ENCODE measurements at places on chromosomes 3 and 15. TPM values are rescaled to one million over a fixed set of nuclear protein-coding genes. Genes with fewer than 3 reads are reported as not detected.

Gene MOBP
- not detected for total RNA-seq

GRCh38 chr3:12501360-12502020 is 17.2 kb downstream of the TSEN2 start:
- H3K36me3 ChIP-seq, result no peaks in the 10 kb centered on the region
- H3K27ac ChIP-seq, result no peak overlapping the region
- DNase-seq, result peak; percentile 49
- H3K27me3 ChIP-seq, result no peaks in the 10 kb centered on the region

- no peaks in the 10 kb centered on the region for H3K27me3 ChIP-seq
- no peak overlapping the region for H3K4me3 ChIP-seq
- peaks cover under 1% of the 10 kb centered on the region for H3K4me1 ChIP-seq
These were observed 606.4 kb upstream of the GRM7 start for GRCh38 chr3:6254490-6254889.

- no peaks in the 10 kb centered on the region for H3K36me3 ChIP-seq
- no peak overlapping the region for H3K4me3 ChIP-seq
- H3K4me1 ChIP-seq, result no peaks in the 10 kb centered on the region
- no peaks in the 10 kb centered on the region for H3K27me3 ChIP-seq
- H3K27ac ChIP-seq, result no peak overlapping the region
These were observed 308.4 kb downstream of the PDCD6IP start for GRCh38 chr3:34106879-34107278.

DNA sequence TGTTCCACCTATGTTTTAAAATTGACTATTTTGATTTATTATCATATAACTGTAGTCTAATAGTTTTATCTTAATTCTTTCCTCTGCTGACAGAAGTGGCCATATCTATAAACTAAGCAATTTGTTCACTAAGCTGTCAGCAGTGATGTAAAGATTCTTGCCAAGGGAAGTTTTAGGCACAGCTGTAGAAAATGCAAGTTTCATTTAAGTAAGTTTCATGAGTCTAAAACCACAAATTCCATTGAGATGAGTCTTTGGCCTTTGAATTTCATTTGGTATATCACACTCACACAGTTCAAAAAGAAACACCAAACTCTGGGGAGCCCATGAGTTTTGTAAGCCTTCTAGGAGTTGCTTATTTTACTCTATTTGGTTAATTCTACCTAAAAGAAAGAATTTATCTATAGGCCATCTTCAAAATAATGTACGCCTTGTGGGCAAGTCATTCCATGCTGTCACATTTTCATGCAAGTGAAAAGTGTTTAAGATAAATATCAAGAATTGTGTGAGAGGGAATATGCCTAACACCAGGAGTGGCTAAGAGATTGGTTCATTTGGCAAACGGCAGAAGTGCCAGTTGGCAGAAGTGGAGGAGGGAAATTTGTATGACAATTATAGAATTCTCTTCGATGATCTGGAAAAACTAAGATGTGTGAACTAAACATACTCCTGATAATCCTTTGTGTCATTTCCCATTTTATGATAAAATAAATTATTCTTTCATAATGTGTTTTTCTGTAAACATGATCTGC is 292.9 kb downstream of the ZIC4 start:
- no peak overlapping the region for H3K4me3 ChIP-seq
- no peaks in the 10 kb centered on the region for H3K36me3 ChIP-seq
- H3K27me3 ChIP-seq, result no peaks in the 10 kb centered on the region
- no peak overlapping the region for H3K27ac ChIP-seq

GRCh38 chr15:98331676-98332075 is 316.7 kb upstream of the IGF1R start:
- H3K27ac ChIP-seq, result no peak overlapping the region
- no peaks in the 10 kb centered on the region for H3K36me3 ChIP-seq
- H3K4me1 ChIP-seq, result no peaks in the 10 kb centered on the region
- no peak for DNase-seq
- H3K27me3 ChIP-seq, result no peaks in the 10 kb centered on the region

GRCh38 chr3:12503126-12503957 is 19.1 kb downstream of the TSEN2 start:
- DNase-seq, result no peak
- no peak overlapping the region for H3K4me3 ChIP-seq
- H3K27me3 ChIP-seq, result no peaks in the 10 kb centered on the region
- H3K27ac ChIP-seq, result no peak overlapping the region
- no peaks in the 10 kb centered on the region for H3K36me3 ChIP-seq
- H3K4me1 ChIP-seq, result peaks cover 14% of the 10 kb centered on the region

Gene TGM4
- total RNA-seq, result not detected

DNA sequence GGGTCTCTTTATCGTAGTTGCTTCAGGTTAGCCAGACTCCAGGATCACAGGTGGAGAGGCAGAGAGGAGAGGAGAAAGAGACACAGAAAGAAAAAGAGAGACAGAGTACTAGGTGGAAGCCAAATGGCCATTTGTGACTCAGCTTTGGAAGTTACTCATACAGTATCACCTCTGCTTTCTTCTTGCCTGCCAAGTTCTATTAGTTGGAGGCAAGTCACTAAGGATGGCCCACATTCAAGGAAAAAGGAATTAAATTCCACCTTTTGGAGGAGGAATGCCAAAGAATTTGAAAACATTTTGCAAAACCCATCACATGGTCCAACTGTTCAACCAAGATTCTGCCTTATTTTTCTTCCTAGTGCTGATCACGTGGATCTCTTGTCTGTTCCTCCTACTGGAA is 291.1 kb downstream of the CHL1 start:
- no peak overlapping the region for H3K27ac ChIP-seq
- no peak overlapping the region for H3K4me3 ChIP-seq
- H3K36me3 ChIP-seq, result no peaks in the 10 kb centered on the region
- H3K27me3 ChIP-seq, result no peaks in the 10 kb centered on the region
- DNase-seq, result no peak

Gene SLMAP
- 36.6 TPM for total RNA-seq

- H3K4me1 ChIP-seq, result no peaks in the 10 kb centered on the region
- DNase-seq, result no peak
- H3K4me3 ChIP-seq, result no peak overlapping the region
- no peak overlapping the region for H3K27ac ChIP-seq
These were observed 69.7 kb upstream of the SETMAR start for GRCh38 chr3:4233488-4233887.

- H3K4me3 ChIP-seq, result no peak overlapping the region
- no peaks in the 10 kb centered on the region for H3K27me3 ChIP-seq
- no peaks in the 10 kb centered on the region for H3K36me3 ChIP-seq
- no peak for DNase-seq
These were observed 352.3 kb downstream of the PTPRG start for GRCh38 chr3:61913701-61914100.

DNA sequence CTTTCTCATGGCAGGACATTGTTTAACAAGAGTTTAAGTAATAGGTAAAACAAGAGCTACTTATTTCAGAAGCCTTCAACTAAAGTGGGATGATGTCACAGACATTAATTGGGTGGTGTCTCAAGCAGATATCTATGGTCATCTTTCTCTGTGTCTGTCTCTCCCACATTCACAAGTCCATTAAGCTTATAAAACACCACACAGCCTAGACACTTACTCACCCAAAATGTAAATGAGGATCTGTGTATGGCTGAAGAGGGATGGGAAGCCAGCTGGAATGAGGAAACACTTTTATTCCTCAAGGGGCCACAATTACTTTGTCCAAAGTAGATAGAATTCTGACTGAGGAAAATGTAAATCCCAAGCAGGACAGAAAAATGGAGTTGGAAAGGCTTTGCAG is 183.8 kb downstream of the THRB start:
- H3K4me1 ChIP-seq, result peaks cover 8% of the 10 kb centered on the region
- no peaks in the 10 kb centered on the region for H3K36me3 ChIP-seq
- no peaks in the 10 kb centered on the region for H3K27me3 ChIP-seq
- no peak for DNase-seq
- no peak overlapping the region for H3K4me3 ChIP-seq

Gene CCR1
- total RNA-seq, result 1.8 TPM

Gene CHST2
- total RNA-seq, result 1.3 TPM

DNA sequence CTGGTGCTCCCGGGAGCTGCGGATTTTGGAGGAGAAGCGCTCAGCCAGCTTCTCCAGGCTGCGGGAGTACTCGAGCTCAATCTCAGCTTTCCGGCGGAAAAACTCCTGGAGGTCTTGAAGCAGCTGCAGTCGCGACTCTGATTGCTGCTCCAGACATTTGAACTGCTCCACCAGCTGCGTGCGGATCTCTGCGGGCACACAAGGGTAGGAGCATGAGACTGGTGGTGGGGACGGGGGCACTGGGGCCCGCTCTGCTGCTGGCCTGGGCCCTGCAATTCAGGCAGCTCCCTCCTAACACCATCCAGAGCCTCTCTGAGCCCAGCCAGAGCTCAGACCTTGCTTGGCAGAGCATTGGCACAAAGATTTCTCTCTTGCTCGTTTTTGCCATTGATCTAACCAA is 124.7 kb downstream of the SRGAP3 start:
- H3K4me3 ChIP-seq, result no peak overlapping the region
- H3K36me3 ChIP-seq, result no peaks in the 10 kb centered on the region
- no peaks in the 10 kb centered on the region for H3K27me3 ChIP-seq
- H3K27ac ChIP-seq, result no peak overlapping the region
- no peaks in the 10 kb centered on the region for H3K4me1 ChIP-seq
- no peak for DNase-seq

Gene IL17RB
- 16.5 TPM for total RNA-seq

GRCh38 chr15:26126070-26126469 is 262.9 kb upstream of the ATP10A start:
- H3K4me3 ChIP-seq, result no peak overlapping the region
- no peak overlapping the region for H3K27ac ChIP-seq
- H3K36me3 ChIP-seq, result no peaks in the 10 kb centered on the region
- H3K27me3 ChIP-seq, result no peaks in the 10 kb centered on the region
- peaks cover 16% of the 10 kb centered on the region for H3K4me1 ChIP-seq

DNA sequence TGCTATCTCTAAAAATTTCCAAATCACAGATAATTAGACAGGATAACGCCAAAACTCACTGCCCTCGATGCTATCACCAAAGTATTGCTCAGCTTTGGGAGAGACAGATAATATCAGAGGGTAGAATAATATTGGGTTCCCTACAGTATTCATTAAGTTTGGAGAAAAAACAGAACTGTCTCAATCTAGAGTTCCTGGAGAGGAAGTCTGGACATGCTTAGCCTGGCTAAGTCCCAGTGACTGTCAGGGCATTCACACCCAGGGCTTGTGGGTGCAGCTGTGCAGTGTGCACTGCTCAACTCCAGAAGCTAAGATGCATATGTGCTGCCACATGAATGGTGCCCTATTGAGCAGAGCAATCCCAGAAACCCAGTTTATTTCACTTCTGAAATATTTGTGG is 459.6 kb upstream of the DPH6 start:
- H3K27ac ChIP-seq, result no peak overlapping the region
- no peak for DNase-seq
- H3K4me1 ChIP-seq, result peaks cover 5% of the 10 kb centered on the region
- H3K36me3 ChIP-seq, result no peaks in the 10 kb centered on the region

- H3K4me3 ChIP-seq, result no peak overlapping the region
- no peaks in the 10 kb centered on the region for H3K27me3 ChIP-seq
- H3K27ac ChIP-seq, result peak overlapping the region; percentile 76
These were observed 17.6 kb downstream of the KLF13 start for GRCh38 chr15:31344266-31344665.

Gene CDHR4
- total RNA-seq, result not detected

GRCh38 chr3:45002720-45003119 is 23.4 kb upstream of the CLEC3B start:
- H3K36me3 ChIP-seq, result no peaks in the 10 kb centered on the region
- no peak overlapping the region for H3K4me3 ChIP-seq
- DNase-seq, result no peak

Gene ANKRD63
- not detected for total RNA-seq

GRCh38 chr15:43410572-43411214 is 39.8 kb downstream of the TUBGCP4 start:
- H3K4me1 ChIP-seq, result no peaks in the 10 kb centered on the region
- no peaks in the 10 kb centered on the region for H3K27me3 ChIP-seq
- DNase-seq, result no peak
- peaks cover 24% of the 10 kb centered on the region for H3K36me3 ChIP-seq

DNA sequence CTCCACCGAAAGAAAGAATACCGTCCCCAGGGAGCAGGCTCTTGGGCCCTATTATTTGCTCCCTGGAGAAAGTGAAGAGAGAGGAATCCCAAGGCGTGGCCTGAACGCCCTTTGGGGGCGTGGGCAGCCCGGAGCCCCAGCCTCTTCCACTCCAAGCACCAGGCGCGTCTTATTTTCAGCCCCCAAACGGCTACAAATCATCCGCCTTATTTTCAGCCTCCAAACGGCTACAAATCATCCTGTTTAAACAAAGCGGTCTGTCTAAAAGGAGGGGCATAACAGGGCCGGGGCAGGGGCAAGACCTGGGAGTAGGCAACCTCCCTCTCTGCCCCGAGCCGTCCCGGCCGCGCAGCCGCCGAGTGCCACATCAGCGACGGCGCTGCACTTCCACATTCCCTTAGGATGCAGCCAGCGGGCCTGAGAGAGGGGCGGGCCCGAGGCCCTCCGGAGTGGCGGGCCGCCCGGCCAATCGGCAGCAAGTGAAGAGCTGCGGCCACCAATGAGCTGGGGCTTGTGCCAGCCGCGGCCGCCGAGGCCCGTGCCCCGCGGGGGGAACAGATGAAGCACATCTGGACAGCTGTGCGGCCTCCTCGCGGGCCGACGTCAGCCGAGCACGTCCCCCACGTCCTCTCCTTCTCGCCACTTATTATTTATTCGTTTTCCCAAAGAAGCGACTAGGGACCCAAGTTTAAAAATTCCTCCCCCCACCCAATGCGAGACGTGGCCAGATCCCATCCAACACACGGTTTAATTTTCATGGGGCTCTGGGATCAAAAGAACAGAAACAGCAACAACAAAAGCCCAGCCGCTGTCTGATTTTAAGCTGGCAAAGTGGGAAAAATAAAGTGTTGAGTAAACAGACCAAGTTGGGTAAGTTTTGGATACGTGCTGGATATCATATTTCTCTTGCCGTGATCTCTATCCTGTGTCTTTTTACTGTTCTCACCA is at the start of gene TMEM45A:
TSS of gene TMEM45A (plus strand) at position 561 of the 948 bp plus-strand sequence. CDS start 62,593 bp downstream, outside the sequence.
- H3K27ac ChIP-seq, result peak within 1 kb of the TSS; percentile 73
- H3K4me3 ChIP-seq, result peak within 1 kb of the TSS; percentile 47
- DNase-seq, result peak; percentile 96
- H3K36me3 ChIP-seq, result no peaks in the 10 kb centered on the region
- peaks cover 11% of the 10 kb centered on the region for H3K4me1 ChIP-seq

- no peaks in the 10 kb centered on the region for H3K36me3 ChIP-seq
- peaks cover 57% of the 10 kb centered on the region for H3K4me1 ChIP-seq
- no peak overlapping the region for H3K4me3 ChIP-seq
- no peak for DNase-seq
These were observed 572.6 kb downstream of the FOXP1 start for GRCh38 chr3:71010726-71011455.

Gene CCDC33
- total RNA-seq, result not detected

DNA sequence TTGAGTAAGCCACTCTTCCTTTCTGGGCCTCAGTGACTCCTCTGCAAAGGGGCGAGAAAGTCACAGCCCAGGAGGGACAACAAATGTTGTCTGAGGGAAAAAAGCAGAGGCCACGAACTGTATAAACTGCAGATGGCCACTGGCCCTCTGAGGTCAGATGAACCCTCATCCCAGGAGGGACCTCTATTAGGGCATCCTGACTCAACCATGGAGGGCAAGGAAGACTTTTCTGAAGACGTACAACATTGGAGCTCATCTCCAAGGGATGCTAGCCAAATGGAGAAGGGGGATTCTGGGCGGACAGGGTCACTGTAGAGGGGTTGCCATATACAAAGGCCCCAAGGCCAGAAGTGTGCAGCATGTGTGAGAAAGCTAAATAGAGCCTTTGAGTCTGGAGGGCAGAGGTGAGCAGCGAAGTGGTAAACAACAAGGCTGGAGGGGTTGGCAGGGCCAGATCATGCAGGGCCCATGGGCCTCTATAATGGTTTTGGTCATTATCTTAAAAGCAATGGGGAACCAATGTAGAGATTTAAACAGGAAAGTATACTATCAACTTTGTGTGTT is 16.7 kb downstream of the GRAMD2A start:
- no peaks in the 10 kb centered on the region for H3K27me3 ChIP-seq
- DNase-seq, result no peak
- H3K4me3 ChIP-seq, result no peak overlapping the region
- no peaks in the 10 kb centered on the region for H3K36me3 ChIP-seq
- H3K4me1 ChIP-seq, result peaks cover 8% of the 10 kb centered on the region
